SK-N-MC (cell line): ENCODE measurements at places on chromosomes 2 and 18.

GRCh38 chr2:232843834-232844233 lies 26.2 kb upstream of the SNORC start:
- no peak for DNase-seq

GRCh38 chr2:63775191-63775590 lies 66.5 kb upstream of the UGP2 start:
- DNase-seq, result no peak

DNA sequence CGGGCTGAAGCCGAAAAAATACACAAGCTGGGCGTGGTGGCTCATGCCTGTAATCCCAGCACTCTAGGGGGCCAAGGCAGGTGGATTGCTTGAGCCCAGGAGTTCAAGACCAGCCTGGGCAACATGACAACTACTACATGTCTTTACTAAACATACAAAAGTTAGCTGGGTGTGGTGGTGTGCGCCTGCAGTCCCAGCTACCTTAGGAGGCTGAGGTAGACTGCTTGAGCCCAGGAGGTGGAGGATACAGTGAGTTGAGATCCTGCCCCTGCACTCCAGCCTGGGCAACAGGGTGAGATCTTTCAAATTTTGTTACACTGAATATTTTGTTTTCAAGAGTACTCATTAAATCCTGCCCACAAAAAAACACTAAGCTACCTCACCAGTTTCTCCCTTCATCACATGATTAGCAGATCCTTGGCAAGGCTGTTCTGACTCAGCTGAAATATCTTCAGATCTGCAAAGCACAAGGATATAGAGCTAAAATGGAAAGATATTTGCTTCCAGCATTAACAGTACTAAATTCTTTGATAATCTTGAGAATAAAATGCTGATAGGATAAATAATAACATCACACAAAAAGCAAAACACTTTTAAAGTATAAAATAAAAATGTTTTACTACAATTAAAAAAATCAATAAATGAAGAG lies 28.2 kb upstream of the MCM6 start:
- DNase-seq, result no peak

- DNase-seq, result no peak
These were observed 287.8 kb upstream of the CCDC68 start for GRCh38 chr18:55247032-55247431.

- no peak for DNase-seq
These were observed 48.5 kb downstream of the SOCS6 start for GRCh38 chr18:70337139-70337972.

GRCh38 chr2:169010633-169011460 lies 20.3 kb downstream of the ABCB11 start:
- DNase-seq, result no peak

DNA sequence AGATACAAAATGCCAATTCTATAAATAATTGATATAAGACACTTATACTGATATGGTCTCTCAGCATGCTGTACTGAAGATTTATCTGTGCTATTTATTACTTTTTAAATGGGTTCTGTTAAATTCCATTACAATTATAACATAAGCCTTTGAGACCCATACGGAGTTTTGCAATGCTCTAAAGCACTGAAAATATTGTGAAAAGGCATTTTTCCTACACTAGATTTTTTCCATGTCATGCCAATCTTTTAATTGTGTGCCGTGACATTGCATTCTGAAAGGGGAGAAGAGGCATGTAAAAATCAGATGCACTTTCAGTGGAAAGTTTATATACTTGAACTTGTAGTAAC lies 46.5 kb downstream of the EFEMP1 start:
- DNase-seq, result no peak

DNA sequence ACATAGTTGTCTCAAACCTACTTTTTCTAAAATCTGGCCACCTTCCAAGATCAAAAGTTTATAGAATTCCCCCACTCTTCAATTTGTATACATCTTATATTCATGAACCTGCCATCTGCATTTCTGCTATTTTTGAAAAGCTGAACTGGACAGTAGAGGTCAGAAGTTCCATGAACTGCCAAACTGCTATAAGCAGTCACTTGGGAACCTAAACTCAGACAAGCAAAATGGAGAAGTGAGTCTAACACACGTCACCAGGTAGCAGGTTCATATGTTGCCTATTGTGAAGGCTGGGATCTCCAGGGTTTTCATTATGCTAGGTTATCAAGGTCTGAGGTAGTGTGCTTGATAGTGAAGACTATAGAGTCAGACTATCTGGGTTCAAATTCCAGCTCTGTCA lies 2.0 kb upstream of the MYO1B start:
- no peak for DNase-seq

GRCh38 chr18:22342625-22343024 lies 75.1 kb downstream of the CTAGE1 start:
- DNase-seq, result no peak

DNA sequence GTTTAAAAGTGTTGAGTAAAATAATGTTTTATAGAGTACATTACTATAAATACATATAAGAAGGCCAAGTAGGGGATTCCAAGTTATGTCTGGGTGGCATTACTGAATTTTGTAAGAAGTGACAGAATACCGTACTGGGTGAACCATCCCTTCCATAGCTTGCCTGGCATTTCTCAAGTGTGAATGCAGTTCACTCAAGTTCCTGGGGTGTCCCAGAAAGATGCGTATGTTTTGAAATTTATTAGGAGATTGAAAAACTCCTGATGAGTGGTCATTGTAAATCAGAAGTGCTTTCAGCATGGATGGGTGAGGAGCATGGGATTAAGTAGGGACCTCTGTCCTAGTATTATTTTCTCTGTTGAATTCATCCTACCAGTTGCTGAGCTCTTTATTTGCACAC lies 103.2 kb downstream of the VAPA start:
- DNase-seq, result no peak

DNA sequence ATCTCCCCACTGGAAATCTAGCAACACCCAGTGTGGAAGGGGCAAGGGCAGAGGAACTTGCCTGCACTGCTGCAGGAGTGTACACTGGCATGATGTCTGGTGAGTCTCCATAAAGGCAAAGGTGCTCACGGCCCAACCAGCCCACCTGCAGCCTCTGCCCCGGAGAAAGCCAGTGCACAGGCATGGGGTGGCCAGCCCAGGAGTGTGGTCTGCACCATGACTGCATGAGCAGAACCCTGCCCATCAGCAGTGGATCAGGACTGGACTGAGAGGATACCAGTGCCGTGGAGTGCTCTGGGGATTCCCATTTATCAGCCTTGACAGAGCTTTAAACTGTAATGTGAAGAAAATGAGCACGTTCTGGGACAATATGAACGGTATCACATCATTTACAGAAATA lies 342.6 kb upstream of the HS6ST1 start:
- no peak for DNase-seq
